SJCRH30 (cell line): ENCODE measurements at places on chromosomes 1 and 21. TPM values are rescaled to one million over a fixed set of nuclear protein-coding genes. Genes with fewer than 3 reads are reported as not detected.
A peak's percentile ranks its signal among the peaks of the same experiment; 100 is the strongest.

The KCNE2 gene
- total RNA-seq, result 0.12 TPM in 1 of 2 replicates, not detected in the other

GRCh38 chr1:235147269-235147668 lies 13.8 kb downstream of the RBM34 start:
- DNase-seq, result no peak

The SH2D5 gene
- total RNA-seq, result 8.4 and 10.7 TPM in 2 replicates

The TSPEAR gene
- not detected in 2 replicates for total RNA-seq

The TSPAN2 gene
- 0.02 TPM in 1 of 2 replicates, not detected in the other for total RNA-seq

DNA sequence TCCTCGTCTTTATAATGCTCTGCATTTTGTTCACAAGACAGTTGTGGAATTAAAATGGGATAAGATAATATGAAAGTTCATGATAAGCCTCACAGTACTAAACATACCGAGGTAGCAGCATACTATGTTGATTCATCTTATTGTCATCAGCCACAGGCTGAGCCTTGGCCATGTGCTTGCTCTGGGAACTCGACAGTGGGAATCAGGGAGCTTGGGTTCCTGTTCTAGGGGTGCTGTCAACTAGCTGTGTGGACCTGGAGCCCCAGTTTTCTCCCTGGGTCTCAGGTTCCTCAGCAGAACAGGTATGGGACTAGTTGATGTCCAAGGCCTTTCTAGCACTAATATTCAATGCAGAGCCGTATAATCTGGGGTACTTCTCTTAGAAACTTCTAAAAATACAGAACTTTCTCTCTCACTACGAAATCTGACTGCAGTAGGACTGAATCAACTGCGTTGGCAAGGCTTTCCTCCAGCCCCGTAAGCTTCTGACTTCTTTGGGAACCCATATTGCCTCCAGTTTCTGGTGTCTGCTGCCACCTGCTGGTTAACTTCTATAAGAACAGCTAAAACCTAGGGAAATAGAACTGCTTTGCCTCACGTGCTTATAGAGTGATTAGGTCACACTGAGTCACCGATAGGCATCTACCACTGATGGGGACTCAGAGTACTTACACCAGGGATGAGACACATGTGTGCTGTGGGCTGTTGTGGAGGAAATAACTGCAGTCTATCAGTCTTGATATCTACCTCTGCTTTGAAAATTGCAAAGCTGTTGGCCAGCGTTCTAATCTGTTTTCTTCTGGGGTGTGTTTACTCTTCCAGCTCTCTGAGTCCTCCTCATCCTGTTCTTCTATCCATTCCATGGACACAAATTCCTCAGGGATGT lies 110.9 kb downstream of the RGL1 start:
- DNase-seq, result peak; percentile 89

GRCh38 chr1:221643404-221644144 lies 98.3 kb downstream of the DUSP10 start:
- no peak for DNase-seq

DNA sequence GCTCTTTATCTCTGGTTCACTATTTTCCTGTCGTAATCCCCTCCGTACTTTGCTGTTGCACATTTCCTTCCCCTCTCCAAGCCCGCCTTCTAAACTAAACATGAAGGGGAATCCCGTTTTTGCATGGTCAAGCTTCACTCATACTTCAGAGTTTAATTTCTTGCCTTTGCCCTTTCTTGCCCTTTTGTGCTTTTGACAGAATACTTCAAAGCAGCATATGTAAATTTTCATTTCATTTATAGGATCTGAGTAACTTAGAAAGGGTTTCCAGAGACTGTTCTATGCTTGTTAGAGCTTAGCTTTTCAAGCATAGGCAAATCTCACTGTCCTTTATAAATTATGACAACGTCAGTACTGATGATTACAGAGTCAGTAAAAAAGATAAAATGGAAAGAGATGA lies 27.7 kb downstream of the SPATA45 start:
- no peak for DNase-seq

- DNase-seq, result peak; percentile 40
Observed at GRCh38 chr21:15444118-15444960, 285.4 kb upstream of the USP25 start.

The NDUFS5 gene
- 696 and 701 TPM in 2 replicates for total RNA-seq

- peak; percentile 86 for DNase-seq
Observed at GRCh38 chr1:180502361-180503279, at the start of gene ACBD6. ACBD6 (minus strand) TSS chr1:180502577; CDS start chr1:180502266, 311 bp downstream.

The GBP5 gene
- total RNA-seq, result 0.08 TPM in 1 of 2 replicates, not detected in the other

DNA sequence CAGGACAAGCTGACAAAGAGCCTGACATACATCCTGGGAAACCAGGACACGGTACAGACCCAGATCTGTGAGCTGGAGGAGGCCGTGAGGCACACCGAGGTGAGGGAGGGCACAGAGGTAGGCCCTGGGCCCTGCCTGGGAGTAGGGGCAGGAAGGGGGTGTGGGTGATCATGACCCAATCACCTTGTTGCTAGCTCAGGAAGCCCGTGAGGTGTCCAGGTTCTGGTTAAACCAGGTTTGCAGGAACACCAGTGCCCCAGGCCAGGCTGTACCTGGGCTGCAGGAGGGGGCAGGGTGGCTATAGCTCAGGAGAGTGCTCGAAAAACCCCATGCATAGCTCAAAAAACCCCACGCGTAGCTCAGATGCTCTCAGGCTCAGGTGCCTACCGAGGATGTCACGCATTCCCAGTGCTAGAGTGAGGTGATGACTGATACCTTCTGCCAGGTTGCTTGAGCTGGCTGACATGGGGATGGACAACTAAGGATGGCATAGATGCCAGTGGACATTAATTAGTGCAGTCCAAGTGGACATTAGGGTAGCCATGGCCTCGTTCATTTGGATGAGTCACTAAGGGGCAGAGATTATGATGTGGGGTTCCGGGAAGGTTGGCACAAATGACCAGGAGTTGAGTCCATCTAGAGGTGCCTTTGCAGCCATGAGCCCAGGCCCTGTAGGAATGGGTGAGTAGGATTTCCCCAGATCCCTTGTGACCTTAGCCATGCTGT lies 3.7 kb downstream of the TRIM46 start:
- DNase-seq, result no peak

The PTAFR gene
- total RNA-seq, result 0.04 TPM in 1 of 2 replicates, not detected in the other

- DNase-seq, result no peak
Observed at GRCh38 chr1:198754670-198755069, 115.8 kb downstream of the PTPRC start.

DNA sequence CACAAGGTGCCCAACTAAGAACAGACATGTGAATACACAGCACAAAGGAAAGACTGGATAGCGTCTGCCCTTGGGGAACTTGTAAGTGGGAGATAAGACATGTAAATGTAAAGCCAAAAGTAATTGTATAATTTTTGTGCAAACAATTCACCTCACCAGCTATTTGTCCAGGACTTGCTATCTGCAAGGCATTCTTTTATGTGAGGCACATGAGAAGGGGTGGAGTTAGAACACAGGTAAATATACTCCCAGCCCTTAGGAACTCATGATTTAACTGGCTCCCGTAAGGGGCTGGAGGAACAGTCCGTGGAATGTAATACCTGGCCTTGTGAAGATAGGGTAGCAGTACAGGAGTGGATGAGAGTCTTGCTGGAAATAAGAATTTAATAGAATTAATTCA lies 61.3 kb downstream of the CDK18 start:
- no peak for DNase-seq

- DNase-seq, result no peak
Observed at GRCh38 chr1:26373281-26373680, 731 bp upstream of the ZNF683 start.

The RIMKLA gene
- 0.02 and 0.10 TPM in 2 replicates for total RNA-seq

The ZMYND12 gene
- 0.32 TPM in 1 of 2 replicates, not detected in the other for total RNA-seq

- DNase-seq, result peak; percentile 31
Observed at GRCh38 chr21:18041012-18041411, 203.6 kb upstream of the CHODL start.

GRCh38 chr1:171983584-171983983 lies 142.3 kb downstream of the DNM3 start:
- DNase-seq, result peak; percentile 60

The LYPD8 gene
- 0.91 and 1.6 TPM in 2 replicates for total RNA-seq
